ENCODE measurements at places on chromosomes 6 and 20.

GRCh38 chr6:39952167-39952566, 17.9 kb upstream of the MOCS1 start:
- no peak for DNase-seq

DNA sequence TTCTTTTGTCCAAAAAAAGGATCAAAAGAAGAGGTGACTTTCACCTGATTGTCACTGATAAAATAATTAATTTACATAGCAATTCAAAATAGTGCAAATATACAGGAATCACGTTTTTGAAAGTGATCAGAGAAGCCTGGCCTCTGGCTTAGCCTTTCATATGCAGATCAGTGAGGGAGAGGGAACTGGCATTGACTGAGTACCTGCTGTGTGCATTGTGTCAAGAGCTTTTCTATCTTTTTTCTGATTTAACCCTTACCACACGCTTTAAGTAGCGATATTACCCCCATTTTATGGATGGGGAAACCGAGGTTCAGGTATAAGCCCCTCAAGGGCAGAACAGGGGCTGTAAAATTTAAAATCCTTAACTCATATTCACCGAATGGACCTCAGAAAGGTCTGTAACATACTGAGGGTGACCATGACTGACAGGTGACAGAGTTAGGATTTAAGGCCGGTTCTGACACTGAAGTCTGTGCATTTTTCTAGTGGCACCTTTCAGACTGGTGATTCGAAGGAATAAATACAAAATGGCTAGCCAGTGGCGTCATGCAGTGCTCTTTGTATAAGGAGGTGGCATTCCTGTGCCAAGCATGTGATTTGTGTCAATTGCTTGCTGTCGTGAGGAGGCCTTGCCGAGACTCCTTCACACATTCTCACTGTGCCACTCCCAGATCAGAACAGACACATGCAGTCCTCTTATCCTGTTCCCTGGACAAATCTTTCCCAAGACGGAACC, 310.2 kb downstream of the TSHZ2 start:
- DNase-seq: no peak

GRCh38 chr20:25256226-25256859, 8.5 kb downstream of the PYGB start:
- no peak for DNase-seq

DNA sequence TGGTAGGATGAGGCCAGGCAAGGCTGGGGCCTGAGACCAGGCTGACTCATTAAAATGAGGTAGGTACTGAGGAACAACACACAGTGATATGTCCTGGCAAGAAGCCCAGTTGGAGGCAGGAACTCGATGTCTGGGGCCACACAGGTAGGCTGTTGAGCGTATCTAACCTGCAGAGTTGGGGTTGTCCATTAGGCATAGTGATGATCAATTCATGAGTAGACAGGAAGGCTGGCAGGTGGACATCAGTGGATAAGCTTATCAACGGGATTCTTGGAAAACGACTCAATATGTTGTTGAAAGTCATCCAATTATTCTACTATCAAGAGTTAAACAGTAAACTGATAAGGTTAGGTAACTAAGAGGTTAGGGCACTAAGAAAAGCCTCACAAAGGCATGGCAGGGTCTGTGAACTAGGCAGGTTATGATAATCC, 193.2 kb upstream of the COL21A1 start:
- DNase-seq: no peak

GRCh38 chr6:126753606-126754005, 364.9 kb upstream of the RSPO3 start:
- DNase-seq: no peak

GRCh38 chr6:108748959-108749358, 99.3 kb upstream of the ARMC2 start:
- no peak for DNase-seq

GRCh38 chr6:124770784-124771183, 191.5 kb upstream of the RNF217 start:
- DNase-seq: no peak

GRCh38 chr6:25176466-25176865, 102.7 kb upstream of the CARMIL1 start:
- DNase-seq: no peak

Measured in CD4-positive, alpha-beta T cell treated with Interleukin-10 for 1 hour (primary cell).